ENCODE measurements at places on chromosomes 12 and 14.

DNA sequence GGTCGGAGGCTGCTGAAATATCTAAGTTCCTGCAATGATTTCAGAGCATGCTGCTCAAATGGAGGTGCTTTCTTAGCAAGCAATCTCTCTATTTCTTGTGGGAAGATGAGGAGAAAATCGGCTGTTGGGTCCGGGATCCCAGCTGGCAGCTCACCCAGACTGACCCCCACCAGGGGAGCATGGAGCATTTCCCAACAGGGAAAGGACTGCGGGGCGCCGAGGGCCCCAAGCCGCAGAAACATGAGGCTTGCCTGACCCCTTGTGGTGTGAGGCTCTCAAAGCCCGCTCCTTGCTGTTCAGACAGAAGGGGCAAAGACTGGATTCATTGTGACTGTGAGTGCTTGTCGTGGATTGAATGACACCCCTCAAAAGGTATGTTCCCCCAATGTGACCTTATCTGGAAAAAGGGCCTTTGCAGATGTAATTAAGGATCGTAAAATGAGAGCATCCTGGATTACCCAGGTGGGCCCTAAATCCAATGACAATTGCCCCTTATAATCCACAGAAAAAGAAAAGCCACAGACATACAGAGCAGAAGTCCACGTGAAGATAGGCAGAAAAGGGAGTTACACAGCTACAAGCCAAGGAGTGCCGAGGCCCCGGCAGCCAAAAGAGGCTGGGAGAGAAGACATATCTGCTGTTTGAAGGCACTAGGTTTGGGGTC, 116.3 kb upstream of the VASH1 start:
- DNase-seq: no peak

DNA sequence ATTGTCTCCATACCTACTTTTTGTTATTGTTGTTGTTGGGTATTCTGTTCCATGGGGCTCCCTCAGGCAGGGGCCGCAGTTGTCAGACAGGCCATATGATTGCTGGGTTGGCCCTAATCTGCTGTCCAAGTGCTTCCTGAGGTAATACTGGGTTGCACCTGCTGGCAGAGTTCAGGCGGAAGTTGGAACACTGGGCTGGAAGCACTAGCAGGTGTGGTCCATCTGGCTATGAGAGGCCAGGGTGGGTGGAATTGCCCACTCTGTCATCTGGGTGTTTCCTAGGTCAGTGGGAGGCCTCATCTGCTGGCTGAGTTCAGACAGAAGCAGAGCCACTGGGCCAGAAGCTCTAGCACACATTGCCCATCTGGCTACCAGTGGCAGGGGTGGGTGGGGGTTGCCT, 81.3 kb upstream of the NID2 start:
- DNase-seq: no peak

DNA sequence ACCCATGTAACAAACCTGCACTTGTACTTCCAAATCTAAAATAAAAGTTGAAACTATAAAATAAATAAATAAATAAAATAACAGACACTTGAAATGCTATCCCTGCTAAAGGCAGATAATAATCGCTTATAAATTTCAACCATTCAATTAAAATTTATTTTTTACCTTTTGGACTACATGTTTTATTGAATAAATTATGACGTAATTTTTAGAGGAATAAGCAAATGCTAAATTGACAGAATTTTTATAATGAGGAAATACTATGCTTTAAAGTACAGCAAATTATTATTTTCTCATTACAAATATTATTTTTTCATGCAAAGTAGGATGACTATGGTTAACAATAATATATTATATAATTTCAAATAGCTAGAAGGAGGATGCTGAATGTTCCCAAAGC, 658.6 kb upstream of the LMO3 start:
- no peak for DNase-seq

- DNase-seq: no peak
These were observed 43.3 kb upstream of the PLEKHG6 start for GRCh38 chr12:6266971-6267721.

DNA sequence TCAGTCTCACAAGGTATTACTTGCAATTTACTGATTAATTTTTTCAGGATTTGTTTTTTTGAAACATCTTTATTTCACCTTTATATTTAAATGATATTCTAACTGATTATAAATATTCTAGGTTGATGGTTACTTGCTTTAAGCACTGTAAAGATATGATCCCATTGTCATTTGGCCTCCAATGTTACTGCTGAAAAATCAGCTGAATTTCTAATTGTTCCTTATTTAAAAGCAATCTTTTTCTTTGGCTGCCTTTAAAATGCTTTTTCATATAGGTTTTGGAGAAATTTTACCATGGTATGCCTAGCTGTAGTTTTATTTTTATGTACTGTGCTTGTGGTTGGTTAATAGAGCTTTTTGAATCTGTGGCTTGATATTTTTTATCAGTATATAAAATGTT, 275.6 kb upstream of the PPFIA2 start:
- DNase-seq: no peak

- DNase-seq: no peak
These were observed 553.1 kb downstream of the DIO2 start for GRCh38 chr14:79658221-79658620.

- no peak for DNase-seq
These were observed 73.7 kb downstream of the ANKS1B start for GRCh38 chr12:99911081-99911480.

GRCh38 chr12:62400135-62400534, 66.5 kb upstream of the MON2 start:
- DNase-seq: no peak

DNA sequence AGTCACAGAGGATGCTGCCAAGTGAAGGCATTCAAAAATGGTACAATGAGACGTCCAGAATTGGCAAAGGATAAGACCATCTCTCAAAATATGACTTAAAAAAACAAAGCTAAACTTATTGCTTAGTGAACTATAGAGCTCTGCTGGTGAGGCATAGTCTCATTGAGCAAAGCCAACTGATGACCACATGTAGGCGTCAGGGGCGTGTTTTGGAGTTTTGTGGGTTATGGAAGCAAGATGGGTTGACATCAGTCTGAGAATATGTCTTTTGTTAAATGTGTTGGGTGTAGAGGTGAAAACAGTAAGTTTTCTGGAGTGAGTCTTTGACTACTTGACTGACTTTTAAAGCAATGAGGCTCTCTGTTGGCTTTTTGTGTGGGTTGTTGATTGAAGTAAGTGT, 47.2 kb downstream of the ATL1 start:
- DNase-seq: no peak

- no peak for DNase-seq
These were observed 179.0 kb downstream of the CALM1 start for GRCh38 chr14:90575781-90576180.

DNA sequence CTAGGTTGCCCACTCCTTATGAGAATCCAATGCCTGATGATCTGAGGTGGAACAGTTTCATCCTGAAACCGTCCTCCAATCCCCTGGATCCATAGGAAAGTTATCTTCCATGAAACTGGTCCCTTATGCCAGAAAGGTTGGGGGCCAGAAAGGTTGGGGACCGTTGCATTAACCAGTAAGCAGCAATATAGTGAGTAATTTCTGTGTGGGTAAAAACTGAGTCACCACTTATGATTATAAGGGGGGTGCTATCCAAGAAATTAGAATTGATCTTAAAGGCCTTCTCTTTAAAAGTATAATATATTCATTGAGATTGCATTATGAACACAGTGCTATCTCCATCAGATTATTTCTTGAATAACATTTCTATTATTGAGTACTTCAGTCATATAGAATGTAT, 97.2 kb downstream of the PCNX1 start:
- DNase-seq: no peak

GRCh38 chr14:68981539-68981976, 2.5 kb upstream of the ACTN1 start:
- no peak for DNase-seq

DNA sequence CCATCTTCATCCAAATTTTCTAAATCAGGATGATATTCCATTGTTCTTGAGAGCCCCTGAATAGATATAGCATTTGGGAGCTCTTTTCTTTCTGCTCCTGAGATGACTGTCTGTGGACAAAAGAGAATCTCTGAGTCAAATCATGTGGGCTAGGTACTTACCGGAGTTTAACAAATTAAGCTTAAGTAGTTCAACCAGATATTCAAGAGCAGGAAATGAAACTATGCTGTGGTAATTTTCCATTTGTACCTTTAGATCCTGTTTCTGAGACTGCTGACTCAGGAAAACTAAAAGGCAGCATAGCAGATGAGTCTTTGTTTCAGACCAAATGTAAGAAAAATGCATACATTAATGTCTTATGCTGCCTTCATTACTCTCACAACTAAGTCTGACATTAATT, at the start of gene CLEC7A:
CLEC7A (minus strand) TSS at position 158 of the 400 bp plus-strand sequence; CDS start at position 41, 117 bp downstream.
- no peak for DNase-seq

DNA sequence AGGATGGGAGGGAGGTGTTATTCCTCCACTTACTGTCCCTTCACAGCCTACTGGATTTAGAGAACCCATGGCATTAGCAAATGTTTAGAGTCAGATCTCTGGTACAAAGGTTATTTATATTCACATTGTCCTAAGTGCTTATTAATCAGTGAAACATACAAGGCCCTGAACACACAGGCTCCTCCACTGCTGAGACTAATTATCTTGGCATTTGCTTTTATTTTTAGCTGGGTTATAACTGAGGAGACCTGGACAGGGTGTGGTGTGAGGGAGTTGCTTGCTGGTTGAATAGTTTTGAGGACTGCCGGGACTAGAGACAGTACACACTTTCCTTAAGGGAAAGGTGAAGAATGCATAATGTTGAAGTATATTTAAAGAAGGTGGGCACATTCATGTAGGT, 77.5 kb downstream of the FIGNL2 start:
- no peak for DNase-seq

DNA sequence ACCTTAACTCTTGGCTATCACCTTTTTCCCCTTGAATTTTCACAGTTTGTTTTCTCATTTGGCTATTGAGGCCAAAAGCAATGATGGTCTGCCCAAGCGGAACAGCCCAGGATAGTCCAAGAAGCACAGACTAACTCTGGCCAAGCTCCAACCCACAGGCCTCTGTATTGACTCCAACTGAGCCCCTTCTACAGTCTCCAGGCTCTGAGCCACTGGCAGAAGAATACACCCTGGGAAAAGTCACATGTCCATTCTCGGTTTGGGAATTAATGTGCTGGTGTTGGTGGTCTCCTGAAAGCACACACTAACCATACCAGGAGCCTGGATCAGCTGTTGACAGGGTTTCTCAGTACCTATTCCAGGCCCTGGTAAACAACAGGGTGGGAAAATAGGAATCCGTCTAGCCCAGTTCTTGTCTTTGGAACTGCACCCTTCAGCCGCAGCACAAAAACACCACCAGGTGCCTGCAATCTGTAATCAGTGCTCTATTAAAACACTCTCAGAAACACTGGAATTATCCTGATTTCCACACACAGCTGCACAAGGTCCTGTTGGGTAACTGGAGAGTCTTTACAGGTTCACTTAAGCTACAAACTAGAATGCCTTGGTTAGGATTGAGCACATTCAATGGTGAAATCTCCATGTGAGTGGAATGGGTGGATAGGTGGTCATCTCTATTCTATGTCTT, 63.6 kb downstream of the STXBP6 start:
- no peak for DNase-seq

GRCh38 chr12:89351489-89352241, 636 bp downstream of the DUSP6 start:
- no peak for DNase-seq

GRCh38 chr12:76417116-76417515, 68.9 kb upstream of the BBS10 start:
- DNase-seq: no peak

GRCh38 chr12:52184813-52185212, 7.0 kb downstream of the KRT80 start:
- DNase-seq: no peak

GRCh38 chr12:124610021-124610612, 42.7 kb upstream of the NCOR2 start:
- DNase-seq: no peak

DNA sequence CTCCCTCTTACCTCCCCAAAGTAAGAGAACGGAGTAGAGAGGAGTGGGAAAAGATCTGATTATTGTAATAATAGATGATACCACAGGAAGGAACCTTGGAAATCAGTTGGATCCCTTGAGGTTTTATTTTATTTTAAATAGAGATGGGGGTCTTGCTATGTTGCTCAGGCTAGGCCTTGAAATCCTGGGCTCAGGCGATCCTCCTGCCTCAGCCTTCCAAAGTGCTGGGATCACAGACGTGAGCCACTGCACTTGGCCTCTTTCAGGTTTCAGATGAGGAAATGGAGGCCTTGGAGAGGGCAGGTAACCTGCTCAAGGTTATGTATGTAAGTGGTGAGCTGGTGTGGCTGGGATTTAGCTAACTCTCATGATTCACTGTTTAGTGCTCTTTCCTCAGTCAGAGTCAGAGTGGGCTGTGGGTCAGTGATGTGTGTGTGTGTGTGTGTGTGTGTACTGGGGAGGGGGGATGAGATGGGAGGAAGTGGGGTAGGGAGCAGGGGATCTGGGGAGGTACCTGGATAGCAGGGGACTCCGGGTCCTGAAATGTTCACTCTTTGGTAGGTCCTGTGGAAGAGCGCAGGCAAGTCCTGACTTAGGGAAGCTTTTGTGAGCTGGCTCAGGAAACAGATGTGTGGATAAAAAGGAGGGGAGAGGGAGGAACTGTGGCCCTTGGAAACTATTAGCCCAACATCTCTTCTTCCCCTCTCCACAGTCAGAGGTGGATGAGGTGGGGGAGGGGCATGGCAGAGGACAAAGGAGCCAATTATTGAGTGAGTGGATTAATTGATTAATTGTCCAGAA, 4.7 kb upstream of the CISTR start:
- no peak for DNase-seq

DNA sequence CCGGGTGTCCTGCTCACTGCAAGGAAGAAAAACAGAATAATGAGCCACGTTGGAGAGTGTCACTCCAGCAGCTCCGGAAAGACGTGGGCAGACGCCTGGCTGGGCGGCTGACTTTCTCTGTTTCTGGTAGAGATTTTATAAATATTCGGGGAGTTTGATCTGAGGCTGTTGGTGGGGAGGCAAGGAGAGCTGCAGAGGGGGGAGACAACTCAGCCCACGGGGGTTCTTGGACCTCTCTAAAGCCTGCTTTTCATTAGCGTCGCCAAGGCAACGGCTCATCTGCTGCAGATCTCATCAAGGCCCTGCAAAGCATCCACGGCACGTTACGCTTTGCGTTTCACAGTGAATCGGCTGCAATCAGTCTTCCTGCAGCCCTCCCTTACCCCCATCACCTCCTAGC, 207.2 kb downstream of the ZFP36L1 start:
- no peak for DNase-seq

- no peak for DNase-seq
These were observed 31.5 kb upstream of the NUAK1 start for GRCh38 chr12:106170285-106170684.

DNA sequence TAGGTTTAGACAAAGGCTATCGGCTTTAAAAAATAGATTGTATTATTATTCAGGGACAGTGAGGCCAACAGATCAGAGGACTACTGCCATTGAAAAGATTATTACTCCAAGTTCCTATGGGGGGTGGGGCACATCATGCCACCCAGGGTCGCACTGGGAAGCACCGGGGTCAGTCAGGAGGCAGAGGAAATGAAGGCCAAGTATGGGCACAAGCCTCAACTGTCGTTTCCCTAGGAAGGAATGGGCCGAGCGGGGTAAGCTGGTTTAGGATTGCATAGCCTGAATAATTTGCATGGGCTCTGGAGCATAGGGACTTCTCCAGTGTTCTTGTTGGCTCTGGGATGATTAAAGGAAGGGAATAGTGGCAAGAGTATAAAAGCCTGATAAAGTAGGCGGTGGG, 205.3 kb downstream of the NOVA1 start:
- no peak for DNase-seq

- DNase-seq: no peak
These were observed 173.0 kb upstream of the G2E3 start for GRCh38 chr14:30385925-30386324.

- DNase-seq: no peak
These were observed 7.7 kb downstream of the PPP1R3E start for GRCh38 chr14:23294734-23295561.
